Left lobe of liver (tissue), 2 donors: ENCODE measurements at places on chromosomes 11 and 22. TPM values are rescaled to one million over a fixed set of nuclear protein-coding genes. Genes with fewer than 3 reads are reported as not detected.

GRCh38 chr11:14318581-14318981, 40.4 kb downstream of the RRAS2 start:
- DNase-seq, result no peak

- no peak for DNase-seq
These were observed 976 bp downstream of the DEPDC7 start for GRCh38 chr11:33016654-33017053.

Gene GSTT4
- total RNA-seq, result not detected

Gene PDE3B
- 41.1 TPM for total RNA-seq

Gene PIK3C2A
- total RNA-seq, result 20.5 TPM
